Natural killer cell (primary cell): ENCODE measurements at places on chromosomes 11 and 22. TPM values are rescaled to one million over a fixed set of nuclear protein-coding genes. Genes with fewer than 3 reads are reported as not detected.

GRCh38 chr11:103326070-103326794 lies 217.0 kb downstream of the DYNC2H1 start:
- no peak for DNase-seq

DNA sequence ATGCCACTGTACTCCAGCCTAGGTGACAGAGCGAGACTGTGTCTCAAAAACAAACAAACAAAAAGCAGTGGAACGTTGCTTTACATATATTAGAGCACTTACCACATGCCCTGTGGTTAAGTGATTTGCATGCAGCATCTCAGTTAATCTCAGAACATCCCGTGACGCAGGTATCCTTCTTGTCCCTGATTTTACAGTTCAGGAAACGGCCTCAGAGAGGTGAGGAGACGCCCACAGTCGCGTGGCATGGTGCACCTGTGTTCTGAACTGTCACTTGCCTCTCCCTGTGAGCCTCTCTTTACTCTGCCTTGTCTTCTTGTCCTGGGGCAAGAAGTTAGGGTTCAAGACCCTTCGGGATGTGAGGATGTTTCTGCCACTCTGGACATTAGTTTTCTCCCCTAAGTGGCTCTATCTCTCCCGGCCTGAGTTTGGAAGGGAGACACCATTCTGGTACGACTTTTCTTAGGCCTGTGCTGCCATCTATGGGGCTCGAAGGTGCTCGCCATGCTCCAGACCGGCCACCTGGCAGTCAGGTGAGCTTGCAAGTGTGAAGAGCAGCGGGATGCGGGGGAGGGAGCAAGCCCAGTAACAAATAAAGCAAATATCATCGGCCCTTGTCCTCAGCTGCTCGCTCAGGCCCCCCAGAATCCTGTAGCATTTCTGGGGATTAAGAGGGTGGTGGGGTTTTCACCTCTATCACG lies 25.6 kb downstream of the YWHAH start:
- DNase-seq = peak; percentile 36

DNA sequence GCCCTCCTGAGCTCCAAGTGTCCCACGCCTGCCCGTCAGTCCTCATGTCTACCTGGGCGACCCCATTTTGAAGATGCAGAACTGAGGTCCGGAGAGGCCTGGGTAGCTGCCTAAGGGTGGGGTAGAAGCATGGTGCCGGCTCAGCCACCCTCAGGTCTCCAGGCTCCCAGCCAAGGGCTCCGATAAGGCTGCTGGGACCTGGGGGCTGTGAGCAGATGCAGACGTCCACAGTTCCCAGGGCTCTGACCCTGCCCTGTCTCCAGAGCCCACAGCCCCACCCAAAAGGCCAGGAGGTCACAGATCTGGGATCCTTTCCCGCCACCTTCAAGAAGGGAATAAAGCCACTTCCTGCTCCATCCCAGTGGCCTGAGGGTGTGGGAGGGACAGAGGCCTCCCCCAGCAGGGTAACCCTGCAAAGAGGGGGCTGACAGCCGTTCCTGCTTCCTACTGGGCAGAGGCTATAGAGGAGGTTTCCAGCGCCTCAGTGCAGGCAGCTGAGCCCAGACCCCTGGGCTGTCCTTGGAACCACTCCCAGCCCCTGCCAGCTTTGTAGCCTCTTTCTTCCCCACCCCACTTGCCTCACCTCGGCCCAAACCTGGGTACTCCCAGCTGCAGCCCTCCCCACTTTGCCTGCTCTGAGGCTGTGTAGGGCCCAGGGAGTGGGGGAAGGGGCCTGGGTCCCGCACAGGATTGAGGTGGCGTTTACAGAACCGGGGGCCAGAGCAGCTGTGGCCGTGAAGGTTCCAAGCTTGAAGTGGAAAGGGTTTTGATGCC lies 85.5 kb downstream of the CDKN1C start:
- DNase-seq = peak; percentile 13

DNA sequence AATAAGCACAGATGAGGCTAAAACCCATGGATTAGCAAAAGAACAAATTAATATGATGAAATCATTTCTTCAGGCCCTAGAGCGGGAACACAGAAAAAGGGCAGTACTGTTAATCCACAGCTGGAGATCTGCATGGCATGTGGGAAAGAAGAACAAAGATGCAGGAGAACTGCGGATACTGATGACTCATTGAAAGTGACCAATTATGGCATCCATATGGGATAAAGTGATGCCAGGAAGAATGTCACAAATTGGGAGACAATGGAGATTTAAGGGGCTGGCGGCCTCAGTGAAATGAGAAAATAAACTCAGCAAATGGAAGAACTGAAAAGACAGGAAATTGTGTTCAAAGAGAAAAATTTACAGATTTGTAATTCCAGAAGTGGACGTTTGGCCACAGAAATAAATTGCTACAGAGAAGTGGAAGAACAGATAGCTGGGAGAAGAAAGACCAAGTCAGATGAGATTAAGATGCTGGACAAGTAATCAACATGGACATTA lies 39.4 kb downstream of the SIK3 start:
- no peak for DNase-seq

Gene EHF
- not detected for total RNA-seq

- no peak for DNase-seq
Observed at GRCh38 chr11:114784891-114785290, 106.6 kb downstream of the NXPE2 start.
